ENCODE measurements at places on chromosomes 7 and 10.
A peak's percentile ranks its signal among the peaks of the same experiment; 100 is the strongest.

- no peak for DNase-seq
Observed at GRCh38 chr7:5354460-5355232, 69.0 kb downstream of the TNRC18 start.

DNA sequence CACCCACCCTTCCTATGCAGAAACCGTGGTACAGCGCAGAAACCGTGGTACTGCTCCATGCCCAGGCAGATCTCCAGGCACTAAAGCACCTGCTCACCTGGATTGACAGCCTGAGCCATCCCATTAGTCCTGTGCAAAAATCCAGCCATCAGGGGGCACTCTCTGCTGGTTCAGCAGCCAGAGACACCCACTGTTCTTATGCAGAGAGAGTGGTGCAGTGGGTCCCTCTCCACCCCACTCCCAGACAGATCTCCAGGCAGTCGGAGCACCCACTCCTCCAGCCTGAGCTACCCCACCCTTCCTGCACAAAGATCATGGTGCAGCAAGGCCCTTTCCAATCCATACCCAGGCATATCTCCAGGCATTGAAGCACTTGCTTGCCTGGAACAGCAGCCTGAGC is 219.8 kb downstream of the CTNNA3 start:
- DNase-seq = no peak

DNA sequence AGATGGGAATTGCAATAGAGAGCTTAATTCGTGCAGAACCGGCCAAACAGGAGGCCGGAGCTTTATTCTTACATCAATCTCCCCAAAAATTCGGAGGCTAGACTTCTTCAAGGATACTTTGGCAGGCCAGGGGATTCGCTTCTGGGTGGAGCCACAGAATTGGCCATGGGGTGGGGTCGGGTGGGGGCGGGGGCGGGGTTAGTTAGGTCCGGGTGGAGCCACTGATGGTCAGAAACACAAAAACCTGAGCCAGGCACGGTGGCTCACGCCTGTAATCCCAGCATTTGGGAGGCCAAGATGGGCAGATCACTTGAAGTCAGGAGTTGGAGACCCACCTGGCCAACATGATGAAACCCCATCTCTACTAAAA is 87.5 kb downstream of the SEPTIN14 start:
- DNase-seq = no peak

DNA sequence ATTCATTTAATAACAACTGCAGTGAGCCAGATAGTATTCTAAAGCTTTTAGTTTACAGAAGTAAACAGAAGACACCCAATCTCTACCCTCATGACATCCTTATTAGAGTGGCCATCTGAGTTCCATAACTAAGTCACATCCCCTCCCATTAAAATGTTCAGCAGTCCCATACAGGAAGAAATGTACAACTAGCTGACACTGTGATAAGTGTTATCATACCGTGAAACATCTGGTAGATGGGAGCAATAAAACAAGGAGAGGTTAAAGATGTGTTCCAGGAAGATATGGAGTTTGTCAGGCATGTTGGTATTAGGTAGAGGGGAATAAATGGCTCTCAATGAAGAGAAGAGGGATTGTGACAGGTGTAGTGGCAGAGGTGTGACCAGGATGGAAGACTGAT is 60.5 kb upstream of the CAV2 start:
- no peak for DNase-seq

- no peak for DNase-seq
Observed at GRCh38 chr10:17665747-17666146, 21.8 kb downstream of the STAM start.

- no peak for DNase-seq
Observed at GRCh38 chr10:17622061-17622460, 4.9 kb upstream of the HACD1 start.

DNA sequence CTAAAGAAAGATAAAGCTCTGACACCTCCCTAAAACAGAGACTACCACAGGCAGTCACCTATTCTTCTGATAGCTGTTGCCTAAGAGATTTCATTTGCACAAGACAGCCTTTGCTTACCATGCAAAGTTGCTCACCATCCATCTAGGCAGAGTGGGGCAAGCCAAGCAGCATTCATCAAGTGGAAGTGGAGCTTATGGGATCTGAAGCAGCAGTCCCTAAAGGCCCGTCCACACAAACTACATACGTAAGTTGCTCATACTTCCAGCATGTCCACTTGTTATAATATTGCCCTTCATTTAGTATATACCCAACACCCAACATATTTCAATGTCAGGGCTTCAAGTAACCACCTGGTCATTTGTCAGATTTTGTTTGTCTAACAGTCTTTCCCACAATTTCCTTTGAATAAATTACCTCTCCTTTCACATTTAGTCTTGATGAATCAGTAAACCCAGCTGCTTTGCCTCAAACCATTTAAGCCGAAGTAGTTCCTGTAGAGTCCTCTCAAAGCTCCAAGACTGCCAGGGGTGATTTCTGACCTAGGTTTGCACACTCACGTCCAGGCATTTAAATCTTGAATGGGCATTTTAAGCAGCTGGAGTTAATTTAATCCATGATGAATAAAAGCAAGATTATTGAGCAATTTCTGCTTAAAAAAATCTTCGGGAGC is 67.9 kb downstream of the ATAD1 start:
- peak; percentile 8 for DNase-seq

- no peak for DNase-seq
Observed at GRCh38 chr7:154910125-154910524, 92.8 kb downstream of the PAXIP1 start.

DNA sequence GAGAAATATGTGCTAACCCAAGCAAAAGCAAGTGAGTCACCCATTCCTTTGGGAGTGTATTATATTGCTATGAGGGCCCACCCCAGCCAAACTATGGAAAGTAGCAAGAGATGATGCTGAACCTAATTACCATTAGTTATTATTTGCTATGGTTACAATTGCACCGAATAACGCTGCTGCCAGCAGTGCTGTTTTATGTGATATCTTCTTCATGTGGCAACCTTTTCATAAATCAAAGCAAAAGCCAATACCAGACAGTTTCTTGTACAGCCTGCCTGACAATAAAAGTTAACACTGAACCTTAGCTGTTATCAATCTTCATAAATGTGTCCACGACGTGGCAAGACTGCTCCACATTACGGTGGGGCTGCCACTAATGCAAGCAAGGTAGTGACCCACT is 241.7 kb upstream of the PLXNA4 start:
- no peak for DNase-seq

- DNase-seq = no peak
Observed at GRCh38 chr10:112955582-112956421, 5.8 kb downstream of the TCF7L2 start.

DNA sequence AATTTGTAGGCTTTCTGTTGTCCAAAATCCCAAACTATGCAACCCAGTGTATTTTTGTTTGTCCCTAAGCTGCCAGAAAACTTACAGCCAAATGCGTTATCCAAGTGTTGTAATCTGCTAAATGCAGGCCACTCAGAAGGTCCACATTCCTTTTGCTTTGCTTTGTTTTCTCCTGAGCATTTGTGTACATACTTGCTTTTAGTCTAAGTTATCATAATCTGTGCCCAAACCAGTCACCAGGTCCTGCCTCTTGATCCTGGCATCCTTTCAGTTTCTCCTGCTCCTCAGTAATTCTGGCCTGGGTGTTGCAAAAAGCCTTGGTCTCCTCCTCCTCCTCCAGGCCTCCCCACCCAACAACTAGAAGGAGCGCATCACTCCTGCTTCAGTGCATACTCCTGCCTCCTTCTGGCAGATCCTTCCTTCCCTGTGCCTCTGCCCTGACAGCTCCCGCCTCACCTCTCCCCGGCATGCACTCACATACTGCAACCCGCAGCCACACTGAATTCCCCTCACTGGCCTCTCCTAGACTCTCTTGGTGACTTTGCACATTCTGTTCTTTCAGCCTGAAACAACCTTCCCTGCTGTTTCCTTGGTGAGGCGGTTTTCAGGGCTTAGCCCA is 2.3 kb downstream of the DENND2A start:
- DNase-seq = no peak

DNA sequence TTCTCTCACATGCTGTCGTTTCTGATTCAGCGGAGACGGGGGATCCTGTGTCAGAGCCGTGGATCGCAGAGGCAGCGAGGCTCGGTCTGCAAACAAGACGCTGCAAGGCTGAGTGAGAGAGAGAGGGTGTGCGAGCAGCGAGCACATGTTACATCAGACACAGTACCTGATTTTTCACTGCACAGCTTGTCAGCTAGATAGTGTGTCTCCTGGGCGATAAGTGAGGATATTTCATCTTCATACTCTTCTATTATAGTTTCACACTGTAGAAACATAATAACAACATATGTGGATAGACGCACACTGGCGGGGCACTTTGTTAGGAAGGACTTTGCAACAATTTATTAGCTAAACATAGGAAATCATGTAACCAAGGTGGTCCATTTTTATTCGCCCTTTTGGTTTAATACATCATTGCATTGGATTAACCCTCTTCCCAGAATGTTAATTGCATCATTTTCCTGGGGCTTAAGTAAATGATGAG is 39.5 kb downstream of the CNPY1 start:
- DNase-seq = peak; percentile 29

GRCh38 chr10:96325719-96326373 is 21.6 kb downstream of the DNTT start:
- DNase-seq = peak; percentile 54

DNA sequence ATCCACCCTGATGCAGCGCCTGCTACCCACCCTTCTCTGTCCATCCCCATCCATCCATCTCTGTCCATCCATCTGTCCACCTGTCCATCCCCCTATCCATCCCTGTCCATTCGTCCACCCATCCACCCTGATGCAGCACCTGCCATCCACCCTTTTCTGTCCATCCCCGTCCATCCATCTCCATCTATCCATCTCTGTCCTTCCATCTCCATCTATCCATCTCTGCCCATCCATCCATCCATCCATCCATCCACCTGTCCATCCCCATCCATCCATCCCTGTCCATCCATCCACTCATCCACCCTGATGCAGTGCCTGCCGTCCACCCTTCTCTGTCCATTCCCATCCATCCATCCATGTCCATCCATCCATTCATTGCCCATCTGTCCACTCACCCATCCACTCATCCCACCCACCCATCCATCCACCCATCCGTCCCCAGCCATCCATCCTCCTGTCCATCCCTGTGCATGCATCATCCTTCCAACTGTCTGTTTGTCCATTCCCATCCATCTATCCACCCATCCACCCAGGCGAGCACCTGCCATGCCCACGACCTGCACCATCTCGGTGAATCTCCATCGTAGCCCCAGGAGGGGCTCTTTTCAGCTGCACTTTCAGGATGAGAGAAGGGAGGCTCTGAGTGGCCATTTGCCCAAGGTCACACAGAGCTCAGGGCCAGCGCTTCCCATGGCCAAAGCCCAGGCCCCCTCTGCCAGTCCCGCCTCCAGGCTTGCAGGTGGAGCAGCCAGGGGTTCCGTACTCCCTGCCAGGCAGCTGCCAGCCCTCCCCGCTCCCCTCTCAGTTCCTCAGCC is 137.4 kb downstream of the LHPP start:
- no peak for DNase-seq
